ENCODE measurements at places on chromosomes 4 and X.

GRCh38 chr4:184453365-184454160 lies 20.8 kb downstream of the IRF2 start:
- DNase-seq, result no peak

- no peak for DNase-seq
These were observed 78.5 kb upstream of the MTNR1A start for GRCh38 chr4:186633844-186634243.

- no peak for DNase-seq
These were observed 155.7 kb upstream of the SCML1 start for GRCh38 chrX:17581641-17582040.

GRCh38 chr4:152310257-152310656 lies 225.6 kb downstream of the FBXW7 start:
- no peak for DNase-seq

GRCh38 chrX:9538544-9539045 lies 73.7 kb downstream of the TBL1X start:
- no peak for DNase-seq

DNA sequence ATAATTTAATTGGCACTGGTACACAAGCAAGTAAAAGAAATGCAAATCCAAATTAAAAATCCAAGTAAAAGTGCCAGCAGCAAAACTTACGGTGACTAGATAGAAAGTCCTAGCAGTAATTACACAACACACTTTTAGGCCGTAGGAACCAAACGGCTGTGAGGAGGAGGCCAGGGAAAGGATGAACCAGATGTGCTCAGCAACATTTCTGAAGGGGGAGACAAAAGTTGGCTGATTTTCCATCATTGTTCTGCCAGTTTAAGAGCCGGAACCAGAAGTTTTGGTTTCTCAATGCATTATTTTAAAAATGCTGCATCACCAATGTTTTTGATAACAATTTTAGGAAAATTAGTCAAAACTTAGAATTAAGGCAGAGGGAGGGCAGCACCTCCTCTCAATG lies 68.7 kb upstream of the ENPP6 start:
- DNase-seq, result no peak

DNA sequence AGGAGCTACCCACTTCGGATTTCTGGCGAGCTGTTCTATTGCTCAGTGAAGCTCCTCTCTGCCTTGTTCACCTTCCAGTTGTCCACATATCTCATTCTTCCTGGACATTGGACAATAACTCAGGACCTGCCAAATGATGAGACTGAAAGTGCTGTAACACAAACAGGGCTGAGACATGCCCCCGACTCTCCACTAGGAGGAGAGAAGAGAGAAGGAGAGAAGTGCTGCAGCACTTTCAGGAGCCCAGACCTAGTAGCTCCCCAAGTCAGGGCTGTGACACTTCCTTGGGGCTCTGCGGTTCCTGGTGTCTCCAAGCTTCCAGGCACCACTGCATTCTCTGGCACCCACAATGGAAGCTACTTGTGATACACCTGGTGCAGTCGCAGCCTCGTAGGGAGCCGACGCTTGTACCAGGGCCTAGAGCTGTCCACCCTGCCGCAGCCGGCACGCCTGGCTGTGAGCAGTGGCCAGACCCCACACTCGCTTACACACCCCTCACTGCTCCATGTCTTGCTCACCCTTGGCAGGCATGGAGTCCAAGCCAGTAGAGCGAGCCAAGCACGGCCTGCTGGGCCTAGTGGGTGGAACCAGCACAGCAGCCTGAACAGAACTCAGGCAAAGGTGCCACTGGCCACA lies 234.9 kb downstream of the TECRL start:
- no peak for DNase-seq

DNA sequence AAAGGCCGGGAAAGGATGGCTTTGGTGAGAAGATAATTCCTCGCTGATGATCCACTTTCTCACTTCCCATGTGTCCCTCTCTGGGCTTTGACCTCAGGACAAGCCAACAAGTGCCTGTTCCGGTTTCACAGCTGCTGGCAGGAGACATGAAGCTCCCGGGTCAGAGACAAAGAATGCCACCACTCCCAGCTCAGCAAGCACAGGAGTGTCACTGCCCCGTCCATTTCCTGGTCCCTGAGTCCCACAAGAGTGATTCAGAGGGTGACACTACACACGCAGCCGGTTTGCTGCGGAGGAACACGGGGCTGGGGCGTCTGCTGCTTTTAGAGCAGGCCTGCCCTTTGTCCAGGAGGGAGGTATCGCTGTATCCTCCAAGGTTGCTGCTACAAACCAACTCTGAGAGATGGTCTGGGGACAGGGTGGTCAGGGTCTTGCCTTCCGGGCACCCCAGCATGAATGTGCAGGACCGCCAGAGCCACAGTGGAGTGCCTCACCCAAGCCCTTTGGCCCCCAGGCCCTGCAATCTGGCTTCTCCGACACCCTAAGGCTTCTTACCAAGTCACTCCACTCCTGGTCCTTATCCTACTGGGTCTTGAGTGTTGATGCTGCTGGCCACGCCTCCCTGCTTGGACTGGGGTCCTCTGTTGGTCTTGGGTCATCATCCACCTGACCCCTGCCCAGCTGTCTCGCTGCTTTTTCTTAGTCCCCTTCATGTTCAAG lies 49.5 kb downstream of the CPZ start:
- DNase-seq, result no peak

- no peak for DNase-seq
These were observed 597.5 kb downstream of the RPA4 start for GRCh38 chrX:97481228-97481627.

GRCh38 chr4:94038195-94038594 lies 169.5 kb upstream of the SMARCAD1 start:
- DNase-seq, result no peak

- DNase-seq, result no peak
These were observed 277.1 kb downstream of the ANKRD50 start for GRCh38 chr4:124435274-124435950.

- no peak for DNase-seq
These were observed 1.2 kb downstream of the SLC2A9 start for GRCh38 chr4:10020106-10020505.

- DNase-seq, result no peak
These were observed 12.6 kb upstream of the NR3C2 start for GRCh38 chr4:148454835-148455234.

GRCh38 chr4:79334783-79335182 lies 8.9 kb upstream of the NAA11 start:
- no peak for DNase-seq

- no peak for DNase-seq
These were observed 46.0 kb downstream of the HADH start for GRCh38 chr4:108035691-108036090.

- DNase-seq, result no peak
These were observed 271.5 kb downstream of the ARAP2 start for GRCh38 chr4:35972814-35973213.

- no peak for DNase-seq
These were observed 220.2 kb upstream of the MAD2L1 start for GRCh38 chr4:120286813-120287212.

DNA sequence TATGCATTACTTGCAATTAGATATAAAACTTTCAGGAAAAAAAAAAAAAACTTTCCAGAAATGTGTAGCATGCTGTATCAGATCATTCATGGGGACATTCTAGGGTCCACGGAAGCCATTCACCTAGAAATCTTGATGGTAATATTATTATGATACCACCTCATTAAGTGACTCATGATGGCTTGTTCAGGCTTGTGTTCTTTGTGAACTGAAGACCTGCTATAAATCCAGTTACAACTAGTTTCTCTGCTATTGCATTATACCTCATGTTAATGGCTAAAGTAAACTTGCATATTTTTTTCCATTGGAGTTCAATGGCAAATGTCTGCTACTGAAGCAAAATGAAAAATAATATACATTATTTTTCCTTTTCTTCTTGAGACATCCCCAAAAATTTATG lies 35.3 kb upstream of the PTPN13 start:
- DNase-seq, result no peak

DNA sequence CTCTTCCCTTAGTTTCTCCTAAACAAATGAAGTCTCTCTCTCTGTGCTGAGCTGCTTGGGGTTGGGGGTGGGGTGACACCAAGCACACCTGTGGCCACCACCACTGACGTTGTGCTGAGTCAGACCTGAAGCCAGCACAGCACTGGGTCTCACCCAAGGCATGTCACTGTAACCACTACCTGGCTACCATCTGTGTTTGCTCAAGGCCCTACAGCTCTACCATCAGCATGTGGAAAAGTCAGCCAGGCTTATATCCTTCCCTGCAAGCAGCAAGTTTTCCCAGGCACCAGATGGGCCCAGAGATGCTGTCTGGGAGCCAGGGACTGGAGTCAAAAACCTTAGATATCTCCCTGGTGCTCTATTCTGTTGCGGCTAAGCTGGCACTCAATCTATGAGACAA lies 6.9 kb downstream of the CXCL10 start:
- DNase-seq, result no peak
